ENCODE measurements at places on chromosomes 16 and 17.

GRCh38 chr17:550041-550398 lies 164.6 kb downstream of the VPS53 start:
- no peak for DNase-seq

DNA sequence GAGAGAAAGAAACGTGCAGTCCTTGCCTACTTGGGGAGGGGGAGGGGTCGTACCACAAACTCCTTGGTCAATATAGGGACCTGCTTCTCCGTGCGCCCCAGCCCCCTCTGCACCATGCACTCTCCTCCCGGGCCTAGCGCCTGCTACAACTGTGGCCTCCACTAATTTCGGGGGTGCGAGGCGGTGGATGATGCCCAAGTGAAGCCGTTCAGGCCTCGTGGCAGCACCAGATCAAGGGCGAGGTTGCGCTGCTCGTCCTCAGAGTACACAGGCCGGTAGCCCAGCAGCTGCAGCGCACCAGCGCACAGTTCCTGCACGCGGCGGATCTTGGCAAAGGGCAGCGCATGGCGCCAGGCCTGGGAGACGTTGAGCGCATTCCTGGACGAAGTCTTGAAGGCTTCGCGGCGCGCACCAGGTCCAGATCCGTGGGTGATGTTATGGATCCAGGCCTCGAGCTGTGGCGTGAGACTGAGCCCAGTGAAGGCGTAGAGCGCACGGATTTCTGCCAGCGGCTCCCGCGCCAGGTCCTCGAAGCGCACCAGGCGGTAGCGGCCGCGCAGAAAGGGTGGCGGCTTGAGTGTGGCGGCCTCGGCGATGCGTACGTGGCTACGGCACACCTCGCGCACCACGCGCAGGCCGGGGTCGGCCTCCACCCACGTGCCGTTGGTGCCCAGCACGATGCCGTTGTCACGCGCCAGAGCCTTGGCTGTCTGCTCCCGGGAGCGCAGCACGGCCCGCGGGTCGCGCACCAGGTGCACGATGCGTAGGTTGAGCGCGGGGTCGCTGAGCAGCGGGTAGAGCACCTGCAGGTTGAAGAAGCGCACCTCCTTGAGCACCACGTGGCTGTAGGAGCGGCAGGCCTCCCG lies 14.2 kb upstream of the TMEM170A start:
- DNase-seq, result no peak

- no peak for DNase-seq
Measured at GRCh38 chr16:4556580-4556979, 440 bp downstream of the C16orf96 start.

DNA sequence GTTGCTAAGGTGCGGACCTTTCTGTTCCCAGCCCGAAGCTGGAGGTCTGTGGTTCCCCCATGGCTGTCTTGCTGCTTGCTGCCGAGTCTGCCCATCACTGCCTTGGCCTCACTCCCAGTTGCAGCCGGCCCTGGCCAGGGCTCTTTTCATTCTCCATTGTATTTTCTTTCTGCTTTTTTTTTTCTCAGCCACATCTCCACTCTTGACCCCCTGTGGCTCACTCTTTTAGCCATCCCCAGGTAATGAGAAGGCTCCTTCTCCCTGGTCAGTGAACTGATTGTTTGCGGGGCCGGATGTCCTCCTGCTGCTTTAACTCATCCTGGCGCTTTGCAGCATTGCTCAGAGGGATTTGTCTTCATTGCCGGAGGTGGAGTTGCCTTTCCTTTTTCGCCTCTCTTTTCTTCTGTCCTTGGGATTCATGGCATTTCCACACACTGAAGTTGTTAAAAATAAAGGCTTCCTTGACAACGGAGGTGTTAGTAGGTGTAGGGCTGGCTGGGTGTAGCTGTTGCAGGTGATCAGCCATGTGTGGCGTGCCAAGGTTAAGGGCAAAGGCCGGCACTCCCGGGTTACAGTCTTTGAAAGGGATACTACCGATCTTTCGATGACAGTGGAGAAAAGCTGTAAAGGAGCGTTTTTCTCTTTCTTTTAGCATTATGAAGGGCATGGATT lies 34.1 kb downstream of the MAP2K6 start:
- DNase-seq, result no peak

- DNase-seq, result no peak
Measured at GRCh38 chr16:14013145-14013570, 58.0 kb upstream of the MRTFB start.

DNA sequence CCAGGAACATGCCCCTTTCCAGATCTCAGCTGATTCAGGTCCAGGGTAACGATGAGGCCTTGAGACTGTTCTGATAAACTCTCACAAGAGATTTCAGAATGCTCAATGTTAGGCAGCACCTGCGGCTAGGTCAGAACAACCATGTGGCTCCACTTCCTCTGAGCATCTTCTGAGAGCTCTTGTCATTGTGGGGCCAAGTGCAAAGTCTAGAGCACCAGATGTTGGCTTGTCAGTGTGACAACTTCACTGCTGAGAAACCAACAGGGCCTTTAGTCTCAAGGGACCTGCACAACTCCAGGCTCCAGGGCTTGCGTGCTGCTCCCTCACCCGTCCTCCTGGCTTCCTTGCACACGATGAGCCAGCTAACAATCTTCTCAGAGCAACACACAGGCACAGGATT lies 29.0 kb downstream of the FCSK start:
- no peak for DNase-seq

DNA sequence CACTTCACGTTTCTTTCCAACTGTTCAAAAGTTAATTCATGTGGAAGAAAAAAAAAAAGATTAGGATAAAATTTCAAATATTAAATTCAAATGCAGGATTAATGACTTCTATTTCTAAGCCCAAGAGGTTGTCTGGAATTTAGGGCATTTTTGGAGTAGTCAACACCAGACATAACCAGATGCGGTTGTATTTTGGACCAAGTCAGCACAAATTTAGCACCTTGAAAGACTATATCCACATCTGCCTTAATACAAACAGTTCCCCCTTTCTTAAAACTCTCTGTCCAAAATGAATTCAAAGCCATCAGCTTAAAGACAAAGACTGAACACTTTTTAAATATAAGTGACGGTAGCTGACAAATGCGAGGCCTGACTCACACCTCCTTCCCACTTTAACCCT lies 282.9 kb downstream of the C16orf95 start:
- no peak for DNase-seq

DNA sequence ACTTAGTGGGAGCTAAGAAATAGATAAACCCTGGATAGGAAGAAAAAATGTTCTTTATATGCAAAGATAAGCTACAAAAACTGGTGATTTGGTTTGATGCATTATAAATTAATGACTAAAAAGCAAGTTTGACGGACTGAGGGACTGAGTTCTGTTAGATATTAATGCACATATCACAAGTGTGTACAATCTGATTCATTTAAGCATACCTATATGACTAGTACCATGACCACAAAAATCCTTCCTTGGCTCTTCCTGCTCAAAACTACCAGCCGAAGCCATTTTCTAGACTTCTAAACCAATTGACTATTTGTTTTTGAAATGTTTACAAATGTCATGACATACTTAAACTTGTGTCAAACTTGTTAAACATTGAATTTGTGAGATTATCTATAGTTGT lies 374.5 kb upstream of the MON1B start:
- no peak for DNase-seq

GRCh38 chr17:34826332-34826731 lies 134.9 kb downstream of the CCT6B start:
- no peak for DNase-seq

DNA sequence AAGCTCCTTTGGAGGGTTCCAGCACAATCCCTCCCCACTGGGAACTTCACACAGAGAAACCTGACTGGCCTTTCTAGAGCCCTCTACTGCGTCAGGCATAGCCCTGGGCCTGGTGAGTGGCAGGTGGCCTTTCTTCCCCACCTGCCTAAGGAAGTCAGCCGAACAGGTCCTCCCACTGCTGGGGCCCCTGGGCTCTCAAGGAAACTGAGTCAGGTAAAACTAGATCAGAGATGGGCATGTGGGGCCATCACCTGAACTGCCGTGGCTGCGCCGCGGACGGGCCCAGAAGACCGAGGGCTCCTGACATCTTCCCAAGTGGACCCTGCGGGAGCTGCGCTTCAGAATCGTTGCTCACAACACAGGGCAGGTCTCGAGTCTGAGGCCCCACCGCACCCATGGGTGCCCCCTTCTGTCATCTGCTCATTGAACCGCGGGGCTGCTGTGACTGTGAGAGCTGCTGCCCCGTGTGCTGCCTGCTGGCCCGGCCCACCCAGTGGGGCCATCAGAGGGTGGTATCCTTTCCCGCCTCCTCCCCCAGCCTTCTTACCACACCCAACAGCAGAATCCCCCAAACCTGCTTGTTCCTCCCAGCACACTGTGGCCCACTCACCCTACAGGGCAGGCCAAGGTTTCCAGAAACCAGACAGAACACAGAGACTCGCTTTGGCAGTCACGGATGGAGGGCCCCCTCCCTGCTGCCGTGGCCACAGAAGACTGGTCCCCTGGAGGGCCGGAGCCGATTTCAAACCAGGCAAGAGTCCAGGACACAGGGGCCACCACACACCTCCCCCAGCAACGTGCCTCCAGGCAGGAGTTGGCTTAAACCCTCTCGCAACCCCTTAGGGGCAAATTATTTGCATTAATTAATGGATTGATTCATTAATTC lies 81.1 kb downstream of the TBC1D16 start:
- DNase-seq, result no peak

GRCh38 chr16:8675183-8676159 lies 1.1 kb downstream of the ABAT start:
- DNase-seq, result no peak

DNA sequence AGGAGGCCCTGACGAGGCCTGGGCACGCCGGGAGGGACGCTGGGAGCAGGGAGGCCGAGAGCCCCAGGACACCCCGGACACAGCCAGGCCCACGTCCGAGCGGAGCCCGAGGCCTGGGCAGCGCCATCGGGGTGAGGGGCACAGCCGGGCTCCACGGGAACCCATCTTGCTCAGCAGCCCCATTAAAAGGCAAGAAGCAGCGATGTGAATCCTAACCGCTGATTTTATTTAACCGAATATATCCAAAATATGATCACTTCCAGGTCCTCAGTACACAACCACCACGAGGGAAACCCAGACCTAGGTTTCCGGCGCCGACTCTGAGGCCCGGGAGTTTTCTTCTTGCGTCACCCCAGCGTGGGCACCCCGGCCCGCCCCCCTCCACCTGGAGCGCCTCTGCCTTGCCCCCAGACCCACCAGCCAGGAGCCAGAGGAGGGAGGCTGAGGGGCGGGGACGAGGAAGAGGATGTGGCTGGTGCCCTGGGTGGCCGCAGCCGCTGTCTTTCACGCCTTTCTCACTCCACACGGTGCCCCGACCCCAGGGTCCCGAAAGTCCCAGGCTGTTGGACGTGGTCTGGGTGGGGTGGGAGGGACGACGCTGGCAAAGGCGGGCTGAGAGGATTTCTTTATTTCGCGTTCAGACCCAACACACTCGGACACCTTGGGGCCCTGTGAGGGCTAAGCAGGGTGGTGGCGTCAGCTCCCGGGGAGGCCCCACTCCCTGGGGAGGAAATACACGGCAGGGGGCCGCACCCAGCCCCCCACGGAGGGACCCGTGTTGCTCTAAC lies 568 bp upstream of the CCDC154 start:
- DNase-seq, result no peak

DNA sequence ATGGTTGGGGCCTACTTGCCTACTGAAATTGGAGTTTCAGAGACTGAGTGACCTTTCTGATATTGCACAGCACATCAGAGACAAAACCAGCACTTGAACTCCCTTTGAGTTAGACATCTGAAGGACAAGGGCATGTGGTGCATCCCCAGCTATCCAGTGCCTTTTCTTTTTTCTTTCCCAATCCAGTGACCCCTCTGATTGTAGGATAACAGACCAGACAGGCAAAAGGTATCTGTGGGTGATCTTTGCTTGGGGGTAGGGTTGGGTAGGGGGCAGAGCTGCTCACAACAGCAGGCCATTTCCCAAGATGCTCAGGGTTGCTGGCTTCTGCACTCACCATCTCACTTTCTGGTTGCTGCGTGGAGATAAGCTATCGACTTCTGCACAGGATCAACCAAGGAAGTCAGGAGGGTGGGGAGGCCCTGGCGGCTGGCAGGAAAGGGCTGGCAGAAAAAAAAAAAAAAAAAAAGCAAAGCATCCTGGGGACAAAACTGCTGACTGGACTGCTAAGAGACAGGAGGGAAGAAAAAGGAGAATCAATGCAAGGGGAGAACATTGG lies 42.2 kb downstream of the HOXB1 start:
- no peak for DNase-seq

DNA sequence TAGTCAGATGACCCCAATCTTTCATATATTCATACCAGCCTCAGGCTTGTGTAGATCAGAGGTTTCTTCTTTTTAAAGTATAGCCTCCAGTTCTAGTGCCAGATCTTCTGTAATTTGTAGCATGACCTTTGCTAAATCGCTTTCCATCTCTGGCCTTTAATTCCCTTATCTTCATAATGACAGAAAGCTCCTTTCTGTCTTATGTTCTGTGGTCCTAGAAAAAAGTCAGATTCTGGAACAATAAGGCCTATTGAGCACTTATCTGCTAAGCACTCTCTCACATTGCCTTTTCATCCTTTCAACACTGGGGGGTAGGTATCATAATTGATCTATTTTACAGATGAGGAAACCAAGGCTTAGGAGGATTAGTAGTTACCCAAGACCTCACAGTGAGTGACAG lies 9.2 kb downstream of the CCL16 start:
- DNase-seq, result no peak

- DNase-seq, result no peak
Measured at GRCh38 chr16:4682616-4683254, 10.6 kb upstream of the NUDT16L1 start.

DNA sequence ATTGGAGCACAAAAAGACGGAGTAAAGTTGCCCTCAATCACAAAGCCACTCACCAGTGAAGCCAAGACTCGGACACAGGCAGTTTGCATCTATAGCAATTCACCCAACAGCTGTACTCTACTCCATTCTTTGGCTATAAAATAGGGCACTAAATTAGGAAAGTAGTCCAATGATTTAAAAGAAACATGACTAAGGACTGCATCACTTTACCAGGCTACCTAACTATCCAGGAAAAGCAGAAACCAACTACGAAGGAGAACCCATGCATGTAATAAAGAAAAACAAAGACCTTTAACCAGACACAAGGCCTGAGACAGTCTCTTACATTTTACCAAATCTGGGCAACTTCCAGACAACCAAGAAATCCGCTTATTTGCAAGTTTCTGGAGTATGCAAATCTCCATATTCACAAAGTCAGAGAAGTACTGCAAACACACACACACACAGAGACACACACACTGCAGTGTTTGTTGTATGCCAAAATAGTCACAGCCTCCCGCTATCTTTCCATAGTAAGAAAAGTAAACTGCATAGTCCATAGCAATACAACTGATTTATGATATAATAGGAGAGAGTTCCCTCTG lies 59.8 kb downstream of the CDH11 start:
- DNase-seq, result no peak

DNA sequence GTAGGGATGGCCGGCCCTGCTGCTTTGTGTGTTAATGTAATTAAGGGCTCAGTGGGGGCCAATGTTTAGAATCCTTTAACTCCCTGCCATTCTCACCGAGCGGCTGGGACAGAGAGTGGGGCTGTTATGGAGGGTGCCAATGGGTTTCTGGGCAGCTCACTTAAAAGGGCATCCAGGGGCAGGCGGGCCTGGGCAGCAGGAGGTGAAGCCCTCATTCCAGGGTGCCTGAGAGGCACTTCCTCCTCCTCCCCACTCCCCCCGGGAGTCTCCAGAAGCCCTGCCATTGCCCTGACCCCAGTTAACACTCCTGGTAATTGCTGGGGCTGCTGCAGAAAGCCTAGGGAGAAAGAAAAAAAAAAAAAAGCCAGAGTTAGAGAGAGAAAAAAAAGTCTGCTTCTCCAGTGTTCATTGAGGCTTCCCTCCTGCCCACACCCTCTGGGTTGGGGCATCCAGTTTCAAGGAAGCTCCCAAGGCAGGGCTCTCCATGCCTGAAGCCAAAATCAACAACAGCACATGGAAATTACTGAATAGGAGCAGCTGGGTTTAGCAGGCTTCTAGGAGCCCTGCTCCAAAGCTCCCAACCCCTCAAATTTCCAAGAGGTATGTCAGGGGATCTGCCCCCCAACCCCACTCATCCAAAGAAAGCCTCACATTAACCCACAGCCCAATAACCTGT lies 28.0 kb downstream of the CUEDC1 start:
- DNase-seq, result no peak

All from Kasumi-1 (cell line).